MCF 10A (cell line): ENCODE measurements at places on chromosomes 16 and 17.

- no peak for DNase-seq
These were observed 97.5 kb downstream of the YPEL2 start for GRCh38 chr17:59428916-59429485.

- DNase-seq = peak; percentile 46
These were observed at the start of gene THRA for GRCh38 chr17:40062329-40063186. THRA (plus strand) TSS chr17:40062965; CDS start chr17:40074489, 11,524 bp downstream.

- peak; percentile 65 for DNase-seq
These were observed 587 bp downstream of the PLD6 start for GRCh38 chr17:17205368-17206123.

GRCh38 chr17:62637809-62638208 is 10.3 kb downstream of the MRC2 start:
- no peak for DNase-seq

DNA sequence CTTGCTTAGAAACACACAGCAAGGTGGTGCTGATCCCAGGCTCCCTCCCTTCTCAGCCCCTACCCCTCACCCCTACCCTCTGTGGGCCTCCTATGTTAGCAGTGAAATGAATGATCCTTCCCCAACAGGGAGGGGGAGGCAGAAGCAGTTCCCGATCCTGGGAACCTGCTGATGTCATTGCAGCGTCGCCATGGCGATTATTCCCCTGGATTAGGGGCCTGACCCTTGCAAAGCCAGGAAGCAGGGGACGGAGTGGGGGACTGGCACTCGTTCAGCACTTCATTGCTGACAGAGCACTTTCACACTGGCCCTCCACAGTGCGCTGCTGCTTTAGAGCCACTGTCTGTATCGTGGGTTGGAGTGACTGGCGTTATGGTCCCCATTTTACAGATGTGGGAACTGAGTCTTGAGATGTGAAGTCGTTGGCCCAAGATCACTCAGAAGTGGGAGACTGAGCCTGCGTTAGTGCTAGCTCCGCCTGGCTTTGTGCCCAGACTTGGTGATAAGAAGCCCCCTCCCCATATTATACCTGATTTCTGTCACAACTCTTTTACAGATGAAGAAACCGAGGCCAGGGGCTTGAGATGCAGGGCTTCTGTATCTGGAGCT is 26.6 kb downstream of the LASP1 start:
- DNase-seq = no peak
